Pancreas (tissue), 10 donors: ENCODE measurements at places on chromosomes 1 and 21. TPM values are rescaled to one million over a fixed set of nuclear protein-coding genes. Genes with fewer than 3 reads are reported as not detected.

Gene APCS
- 28.5 TPM for total RNA-seq

Gene UBE4B
- 27.5 TPM for total RNA-seq

Gene HSD3B1
- not detected for total RNA-seq

Gene FCRLA
- total RNA-seq, result not detected

Gene SAMSN1
- 0.12 TPM for total RNA-seq

Gene CR2
- total RNA-seq, result 0.34 TPM

- H3K27ac ChIP-seq, result no peak overlapping the region
- no peak overlapping the region for H3K4me3 ChIP-seq
- no peak for DNase-seq
Observed at GRCh38 chr1:229599218-229599954, 26.5 kb downstream of the TAF5L start.

DNA sequence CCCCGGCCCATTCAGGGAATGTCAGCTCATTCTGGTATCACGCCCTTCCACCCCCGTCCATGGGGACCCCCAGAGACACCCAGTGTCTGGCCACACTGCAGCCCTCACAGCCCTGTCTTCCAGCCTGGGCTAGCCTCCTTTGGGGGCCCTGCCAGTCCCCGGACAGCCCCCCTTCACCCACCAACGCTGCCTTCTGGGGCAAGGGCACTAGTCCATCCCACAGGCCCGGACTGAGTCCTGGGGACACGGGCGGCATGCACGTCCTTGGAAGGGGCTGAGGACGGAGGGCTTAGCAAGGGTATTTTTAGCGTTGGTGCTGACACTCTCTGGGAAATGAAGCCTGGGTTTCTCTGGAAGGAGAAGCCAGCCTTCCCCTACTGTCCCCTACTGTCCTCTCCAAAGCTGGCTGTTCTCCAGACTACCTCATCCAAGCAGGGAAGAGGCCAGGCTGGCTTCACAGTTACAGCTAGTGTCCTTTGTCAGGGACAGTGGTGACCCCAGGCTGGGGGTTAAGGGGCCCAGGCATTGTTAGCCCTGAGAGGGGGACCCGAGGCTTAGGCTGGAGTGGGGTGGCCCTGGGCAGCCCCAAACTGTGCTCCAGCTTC, 39.5 kb downstream of the COQ8A start:
- H3K36me3 ChIP-seq, result no peaks in the 10 kb centered on the region
- H3K27me3 ChIP-seq, result no peaks in the 10 kb centered on the region
- peaks cover 11% of the 10 kb centered on the region for H3K4me1 ChIP-seq
- DNase-seq, result no peak
- H3K4me3 ChIP-seq, result no peak overlapping the region
- no peak overlapping the region for H3K27ac ChIP-seq

DNA sequence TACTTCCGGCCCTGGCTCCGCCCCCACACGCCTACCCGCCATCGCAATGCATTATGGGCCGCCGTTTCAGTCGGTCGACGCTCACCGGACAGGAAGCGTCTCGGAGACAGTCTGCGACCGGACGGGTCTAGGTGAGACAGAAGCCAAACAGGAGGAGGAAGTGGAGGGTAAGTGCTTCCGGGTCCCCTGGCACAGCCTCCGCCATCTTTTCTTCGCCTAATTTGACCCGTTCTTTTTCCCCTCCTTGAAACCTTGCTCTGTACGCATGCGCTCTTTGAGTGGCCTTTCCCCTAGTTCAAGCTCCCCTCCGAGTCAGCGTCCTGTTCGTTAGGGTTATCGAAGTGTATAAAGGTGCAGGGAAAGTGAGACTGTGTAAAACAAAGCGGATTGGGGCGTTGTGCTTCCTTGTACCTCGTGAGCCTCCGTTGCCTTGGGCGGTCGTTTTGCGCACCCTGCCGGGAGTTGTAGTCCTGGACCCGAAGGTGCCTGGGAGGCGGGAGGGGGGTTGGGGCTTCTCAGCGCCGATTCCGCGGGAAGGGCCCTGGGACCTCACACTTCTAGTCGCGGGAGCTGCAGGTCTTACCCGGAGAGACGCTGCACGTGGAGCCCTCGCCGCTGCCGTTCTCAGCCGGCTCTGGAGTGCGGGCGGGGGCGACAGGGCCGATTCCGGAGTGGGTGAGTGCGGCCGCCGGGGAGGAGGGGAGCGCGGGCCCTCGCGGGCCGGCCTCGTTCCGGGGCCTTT, at the start of the genes ATP5PF and GABPA:
TSS of gene ATP5PF (minus strand) at position 1 of the 742 bp plus-strand sequence. CDS start 5,110 bp downstream, outside the sequence.
TSS of gene GABPA (plus strand) at position 69 of the 742 bp plus-strand sequence. CDS start 6,627 bp downstream, outside the sequence.
- peak within 1 kb of the TSS; percentile 98 for H3K27ac ChIP-seq
- peak; percentile 97 for DNase-seq
- no peaks in the 10 kb centered on the region for H3K27me3 ChIP-seq
- H3K4me1 ChIP-seq, result peaks cover 10% of the 10 kb centered on the region

DNA sequence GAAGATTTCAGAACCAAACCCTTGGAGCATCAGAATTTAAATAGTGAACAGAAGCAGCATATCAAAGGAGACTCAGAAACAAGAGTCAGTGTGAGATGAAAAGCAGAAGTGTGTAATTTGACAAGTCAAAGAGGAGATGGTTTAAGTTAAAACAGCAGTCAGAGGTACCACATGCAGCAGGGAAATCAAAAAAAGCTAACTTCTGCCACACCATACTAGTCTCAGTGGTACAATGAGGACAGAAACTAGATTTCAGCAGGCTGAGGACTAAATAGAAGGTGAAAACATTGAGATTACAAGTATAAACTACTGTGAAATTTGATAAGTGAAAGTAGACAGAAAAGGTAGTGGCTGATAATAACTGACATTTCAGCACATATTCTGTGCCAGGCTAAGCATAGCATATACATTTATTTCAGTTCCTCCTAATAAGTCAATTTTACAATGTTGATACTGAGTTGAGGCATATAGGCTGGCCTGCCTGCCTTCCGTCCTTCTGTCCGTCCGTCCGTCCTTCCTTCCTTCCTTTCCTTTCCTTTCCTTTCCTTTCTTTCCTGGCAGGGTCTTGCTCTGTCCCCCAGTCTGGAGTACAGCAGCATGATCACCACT, 12.6 kb downstream of the SUCO start:
- no peak for DNase-seq
- no peaks in the 10 kb centered on the region for H3K36me3 ChIP-seq
- H3K4me3 ChIP-seq, result no peak overlapping the region
- no peak overlapping the region for H3K27ac ChIP-seq
- H3K27me3 ChIP-seq, result no peaks in the 10 kb centered on the region
- H3K4me1 ChIP-seq, result peaks cover 51% of the 10 kb centered on the region

GRCh38 chr1:243264717-243265116, 8.9 kb downstream of the SDCCAG8 start:
- H3K27me3 ChIP-seq, result no peaks in the 10 kb centered on the region
- H3K4me1 ChIP-seq, result no peaks in the 10 kb centered on the region
- no peak for DNase-seq
- H3K36me3 ChIP-seq, result no peaks in the 10 kb centered on the region

DNA sequence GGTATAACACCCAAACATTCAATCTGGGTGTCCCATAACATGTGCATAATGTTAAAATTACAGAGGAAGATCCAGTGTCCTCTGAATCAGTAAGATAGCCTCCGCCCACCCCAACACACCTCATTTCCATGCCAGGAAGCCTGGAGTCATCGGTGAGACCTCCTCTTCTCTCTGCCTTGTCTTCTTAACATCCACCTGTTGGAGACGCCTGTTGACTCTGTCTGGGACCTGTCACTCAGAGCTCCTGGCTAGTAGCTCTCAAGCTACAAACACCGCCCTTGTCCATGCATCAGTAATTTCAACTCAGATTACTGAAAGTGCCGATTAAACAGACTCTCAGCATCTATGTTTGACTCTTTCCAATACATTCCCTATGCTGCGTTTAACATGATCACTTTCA, 27.4 kb downstream of the KCNJ15 start:
- no peak overlapping the region for H3K4me3 ChIP-seq
- no peaks in the 10 kb centered on the region for H3K27me3 ChIP-seq
- no peak overlapping the region for H3K27ac ChIP-seq
- no peaks in the 10 kb centered on the region for H3K36me3 ChIP-seq
- DNase-seq, result no peak
- no peaks in the 10 kb centered on the region for H3K4me1 ChIP-seq

DNA sequence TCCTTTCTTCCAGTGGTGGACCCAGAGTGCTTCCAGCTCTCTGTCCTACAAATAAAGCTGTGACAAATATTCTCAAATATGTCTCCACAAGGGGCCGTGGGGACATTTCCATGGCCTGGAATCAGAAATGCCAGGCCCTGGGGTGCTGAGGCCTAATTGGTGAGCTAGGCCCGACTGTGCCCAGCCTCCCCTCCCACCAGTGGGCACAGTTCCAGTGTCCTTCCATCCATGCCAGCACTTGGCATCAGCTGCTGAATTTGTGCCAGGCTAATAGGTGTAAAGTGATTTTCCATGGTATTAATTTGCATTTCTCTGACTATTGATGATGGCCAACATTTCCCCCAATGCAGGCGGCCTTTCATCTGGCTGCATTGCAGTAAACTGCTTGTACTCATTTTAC, 48.5 kb upstream of the B3GALT5 start:
- peaks cover 7% of the 10 kb centered on the region for H3K4me1 ChIP-seq
- H3K27me3 ChIP-seq, result no peaks in the 10 kb centered on the region
- DNase-seq, result peak; percentile 78
- H3K4me3 ChIP-seq, result no peak overlapping the region

- no peaks in the 10 kb centered on the region for H3K4me1 ChIP-seq
- H3K36me3 ChIP-seq, result no peaks in the 10 kb centered on the region
- no peak overlapping the region for H3K4me3 ChIP-seq
- no peak for DNase-seq
- no peaks in the 10 kb centered on the region for H3K27me3 ChIP-seq
Observed at GRCh38 chr1:76864383-76864782, 2.9 kb upstream of the ST6GALNAC5 start.

GRCh38 chr1:157994704-157995582, 1.5 kb downstream of the KIRREL1 start:
- H3K4me1 ChIP-seq, result no peaks in the 10 kb centered on the region
- H3K27me3 ChIP-seq, result no peaks in the 10 kb centered on the region
- no peak for DNase-seq
- no peak overlapping the region for H3K27ac ChIP-seq
- no peaks in the 10 kb centered on the region for H3K36me3 ChIP-seq

DNA sequence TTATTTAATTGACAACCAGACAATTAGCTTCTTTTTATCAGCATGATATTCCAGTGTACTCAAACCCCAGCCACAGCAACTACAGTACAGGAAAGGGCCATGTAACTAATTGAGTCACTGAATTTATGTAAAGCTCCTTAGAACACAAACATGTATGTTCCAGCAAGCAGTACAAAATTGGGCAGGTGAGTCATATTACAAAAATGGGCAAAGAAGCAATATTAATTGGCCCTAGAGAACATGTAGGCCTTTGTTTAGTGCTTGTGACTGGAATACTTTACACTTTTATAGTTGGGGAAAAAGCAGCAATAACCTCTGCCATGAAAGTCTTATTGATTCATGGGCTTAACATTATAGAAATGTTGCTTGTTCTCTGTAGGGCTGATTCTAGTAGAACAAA, 31.8 kb downstream of the CLEC20A start:
- DNase-seq, result no peak
- no peaks in the 10 kb centered on the region for H3K4me1 ChIP-seq
- H3K27ac ChIP-seq, result no peak overlapping the region
- H3K27me3 ChIP-seq, result no peaks in the 10 kb centered on the region
- H3K4me3 ChIP-seq, result no peak overlapping the region
